ENCODE measurements at places on chromosomes 12 and 14.

DNA sequence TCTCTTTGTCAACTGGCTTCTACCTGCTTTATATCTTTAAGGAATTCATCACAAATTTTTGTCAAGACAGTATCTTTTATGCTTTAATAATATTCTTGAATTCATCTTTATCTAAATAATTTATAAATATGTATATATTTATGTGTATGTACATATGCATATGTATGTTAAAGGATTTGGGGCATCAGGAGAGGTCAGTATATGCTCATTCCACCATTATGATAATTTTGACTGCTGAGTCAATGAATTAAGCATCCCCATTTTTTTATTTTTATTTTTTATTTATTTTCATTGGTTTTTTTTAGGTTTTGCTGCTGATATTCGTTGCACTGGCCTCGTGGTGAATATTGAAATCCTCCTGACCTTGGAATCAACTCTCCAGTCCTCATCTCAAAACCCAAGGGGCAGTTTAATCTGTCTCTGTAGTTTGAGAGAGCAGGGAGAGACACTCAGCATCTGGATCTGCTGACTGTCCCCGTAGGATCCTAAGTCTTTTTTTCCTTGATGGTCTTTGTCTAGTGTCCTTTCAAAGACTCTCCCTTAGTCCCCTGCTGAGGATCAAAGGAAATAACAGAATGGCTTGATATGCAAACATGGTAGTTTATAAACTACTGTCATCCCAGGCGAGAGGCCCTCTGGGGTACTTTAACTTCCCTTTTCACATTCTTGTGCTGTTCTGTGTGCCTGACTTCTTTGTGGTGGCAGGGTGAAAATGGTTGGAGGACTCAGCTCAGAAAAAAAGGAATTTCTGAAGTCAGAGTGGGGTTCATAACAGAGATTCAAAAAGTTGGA, 218.7 kb downstream of the DIO2 start:
- no peak overlapping the region for H3K27ac ChIP-seq
- no peaks in the 10 kb centered on the region for H3K36me3 ChIP-seq
- no peak for DNase-seq
- no peaks in the 10 kb centered on the region for H3K4me1 ChIP-seq
- no peak overlapping the region for H3K4me3 ChIP-seq
- no peaks in the 10 kb centered on the region for H3K27me3 ChIP-seq

- H3K4me1 ChIP-seq: no peaks in the 10 kb centered on the region
- H3K36me3 ChIP-seq: peaks cover 18% of the 10 kb centered on the region
- DNase-seq: no peak
- peak overlapping the region; percentile 90 for H3K4me3 ChIP-seq
- peak overlapping the region; percentile 84 for H3K27ac ChIP-seq
- H3K27me3 ChIP-seq: no peaks in the 10 kb centered on the region
Measured at GRCh38 chr14:24095271-24096068, 1.4 kb downstream of the PCK2 start.

DNA sequence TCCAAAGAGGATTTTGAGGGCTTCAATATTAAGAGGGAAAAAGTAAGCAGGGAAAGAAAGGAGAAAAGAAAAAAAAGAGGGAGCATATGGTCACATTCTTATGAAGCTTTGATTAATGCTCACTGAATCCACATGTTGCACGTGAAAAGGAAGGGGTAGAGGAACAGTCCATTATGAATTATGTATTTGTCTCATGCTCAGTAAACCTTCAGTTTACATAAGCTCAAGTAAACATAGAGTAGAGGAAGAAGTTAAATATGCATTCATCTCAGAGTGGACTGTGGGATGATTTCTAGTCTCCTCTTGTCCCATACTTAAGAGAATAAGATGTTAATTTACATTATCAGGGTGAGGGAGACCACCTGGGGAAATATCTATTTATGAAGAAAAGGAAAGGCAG, 334.5 kb downstream of the IPO8 start:
- H3K36me3 ChIP-seq: no peaks in the 10 kb centered on the region
- H3K27ac ChIP-seq: no peak overlapping the region
- H3K4me1 ChIP-seq: no peaks in the 10 kb centered on the region
- DNase-seq: no peak
- H3K27me3 ChIP-seq: no peaks in the 10 kb centered on the region

GRCh38 chr12:14605401-14605989, 37.8 kb upstream of the PLBD1 start:
- no peaks in the 10 kb centered on the region for H3K4me1 ChIP-seq
- H3K4me3 ChIP-seq: no peak overlapping the region
- H3K36me3 ChIP-seq: no peaks in the 10 kb centered on the region
- no peak for DNase-seq
- H3K27me3 ChIP-seq: no peaks in the 10 kb centered on the region

DNA sequence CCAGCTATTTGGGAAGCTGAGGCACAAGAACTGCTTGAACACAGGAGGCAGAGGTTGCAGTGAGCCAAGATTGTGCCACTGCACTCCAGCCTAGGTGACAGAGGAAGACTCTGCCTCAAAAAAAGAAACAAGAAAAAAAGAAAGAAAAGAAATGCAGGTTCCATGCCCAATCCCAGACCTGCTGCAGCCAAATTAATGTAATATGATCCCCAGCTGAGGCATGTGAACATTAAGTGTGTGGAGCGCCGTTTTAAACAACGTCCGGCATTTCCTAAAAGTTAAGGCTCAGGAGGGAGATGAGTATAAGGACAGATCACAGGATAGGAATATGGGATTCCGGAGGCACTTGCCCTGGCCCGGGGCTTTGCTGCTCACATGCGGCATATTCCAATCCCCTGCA, 162.9 kb downstream of the KSR2 start:
- no peak for DNase-seq
- no peak overlapping the region for H3K27ac ChIP-seq
- H3K36me3 ChIP-seq: no peaks in the 10 kb centered on the region
- H3K27me3 ChIP-seq: no peaks in the 10 kb centered on the region

GRCh38 chr12:75323663-75324062, 6.5 kb downstream of the CAPS2 start:
- DNase-seq: no peak
- no peaks in the 10 kb centered on the region for H3K36me3 ChIP-seq
- no peaks in the 10 kb centered on the region for H3K27me3 ChIP-seq
- H3K4me1 ChIP-seq: no peaks in the 10 kb centered on the region
- H3K27ac ChIP-seq: no peak overlapping the region

DNA sequence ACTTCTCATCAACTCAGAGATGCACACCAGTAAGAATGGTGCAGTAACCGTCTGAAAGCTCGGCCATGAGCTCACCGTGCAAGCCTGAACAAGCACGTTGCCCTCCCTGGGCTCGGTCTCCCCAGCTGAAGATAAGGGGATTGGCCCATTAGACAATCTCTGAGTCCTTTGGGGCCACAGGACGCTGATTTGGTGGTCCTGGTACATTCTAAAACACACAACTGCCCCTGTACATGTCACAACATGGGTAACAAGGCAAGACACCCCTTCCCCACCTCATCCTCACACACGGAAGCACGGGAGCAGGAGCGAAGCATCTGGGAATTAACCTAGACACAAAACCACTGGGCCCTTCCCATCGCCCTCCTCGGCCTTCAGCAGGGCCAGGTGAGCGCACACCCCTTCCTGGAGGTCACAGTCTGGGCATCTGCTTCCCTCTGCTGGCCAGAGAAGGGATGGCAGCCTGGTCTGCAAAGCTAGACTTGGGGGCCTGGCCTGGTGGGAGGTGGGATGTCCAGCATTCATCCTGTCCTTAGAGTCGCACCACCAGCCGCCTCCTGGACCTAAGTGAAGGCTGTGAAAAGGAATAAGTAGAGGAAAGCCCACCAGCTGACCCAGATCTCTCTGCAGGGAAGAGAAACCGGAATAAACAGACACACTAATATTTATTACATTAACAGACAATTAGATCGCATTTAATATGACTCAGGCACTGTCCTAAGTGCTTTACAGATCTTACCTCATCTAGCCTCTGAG, 18.9 kb upstream of the SMUG1 start:
- peak; percentile 55 for DNase-seq
- no peaks in the 10 kb centered on the region for H3K36me3 ChIP-seq
- no peaks in the 10 kb centered on the region for H3K27me3 ChIP-seq
- H3K4me1 ChIP-seq: no peaks in the 10 kb centered on the region
- H3K4me3 ChIP-seq: no peak overlapping the region

DNA sequence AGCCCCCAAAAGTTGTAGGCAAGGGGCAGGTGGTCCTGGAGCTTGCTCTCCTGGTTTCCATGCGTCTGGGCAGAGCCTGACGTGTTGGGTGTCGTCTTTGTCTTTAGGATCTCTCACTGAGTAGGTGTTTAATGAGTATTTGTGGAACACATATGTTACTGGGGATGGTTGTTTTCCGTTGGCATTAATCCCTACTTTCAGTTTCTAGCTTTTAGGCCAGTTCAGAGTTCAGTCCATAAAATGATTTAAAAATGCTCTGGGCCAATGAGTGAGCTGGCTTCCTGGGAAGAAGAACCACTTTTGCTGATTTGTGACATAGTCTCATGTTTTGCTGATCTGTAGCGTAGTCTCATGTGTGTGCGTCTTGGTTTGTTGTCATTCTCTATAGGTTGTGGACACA, 10.9 kb downstream of the AACS start:
- no peak overlapping the region for H3K4me3 ChIP-seq
- no peak overlapping the region for H3K27ac ChIP-seq
- H3K27me3 ChIP-seq: no peaks in the 10 kb centered on the region
- peaks cover 6% of the 10 kb centered on the region for H3K36me3 ChIP-seq

GRCh38 chr14:70622111-70622712, 19.5 kb upstream of the TTC9 start:
- H3K27me3 ChIP-seq: no peaks in the 10 kb centered on the region
- no peaks in the 10 kb centered on the region for H3K4me1 ChIP-seq
- DNase-seq: peak; percentile 42
- no peak overlapping the region for H3K4me3 ChIP-seq
- H3K27ac ChIP-seq: no peak overlapping the region

- H3K4me1 ChIP-seq: peaks cover 21% of the 10 kb centered on the region
- H3K27me3 ChIP-seq: no peaks in the 10 kb centered on the region
- peak overlapping the region; percentile 79 for H3K27ac ChIP-seq
- H3K4me3 ChIP-seq: peak overlapping the region; percentile 87
Measured at GRCh38 chr12:64610660-64611340, 505 bp downstream of the RASSF3 start.

GRCh38 chr12:90010089-90010488, 301.5 kb upstream of the ATP2B1 start:
- H3K4me3 ChIP-seq: no peak overlapping the region
- H3K36me3 ChIP-seq: no peaks in the 10 kb centered on the region
- DNase-seq: no peak
- H3K27ac ChIP-seq: no peak overlapping the region
- no peaks in the 10 kb centered on the region for H3K4me1 ChIP-seq
- H3K27me3 ChIP-seq: no peaks in the 10 kb centered on the region

- H3K4me1 ChIP-seq: no peaks in the 10 kb centered on the region
- no peaks in the 10 kb centered on the region for H3K27me3 ChIP-seq
- peak; percentile 13 for DNase-seq
- no peaks in the 10 kb centered on the region for H3K36me3 ChIP-seq
- H3K4me3 ChIP-seq: peak overlapping the region; percentile 34
Measured at GRCh38 chr14:53306267-53306721, 153.2 kb upstream of the DDHD1 start.

DNA sequence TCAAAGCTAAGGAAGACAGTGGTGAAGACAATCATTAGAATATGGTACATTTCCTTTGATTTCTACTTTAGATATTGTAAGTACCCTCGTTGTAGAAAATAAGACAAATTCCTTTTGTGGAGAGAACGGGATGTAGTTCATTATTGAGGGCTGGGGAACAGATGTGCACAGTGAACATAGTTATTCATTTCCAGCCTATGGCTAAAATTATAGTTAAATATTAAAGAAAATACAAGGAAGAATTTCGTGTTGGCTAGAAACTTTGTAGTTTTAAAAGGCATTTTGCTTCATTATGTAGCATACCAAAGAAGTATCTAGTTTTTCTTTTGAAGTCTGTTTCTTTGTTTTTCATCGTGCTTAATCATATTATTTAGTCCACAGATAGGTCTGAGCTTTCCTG, 201.8 kb downstream of the ESR2 start:
- no peaks in the 10 kb centered on the region for H3K27me3 ChIP-seq
- H3K36me3 ChIP-seq: peaks cover 57% of the 10 kb centered on the region
- H3K4me3 ChIP-seq: no peak overlapping the region
- DNase-seq: no peak

GRCh38 chr12:104654665-104655609, 198.2 kb downstream of the CHST11 start:
- H3K27me3 ChIP-seq: no peaks in the 10 kb centered on the region
- no peaks in the 10 kb centered on the region for H3K4me1 ChIP-seq
- no peak overlapping the region for H3K4me3 ChIP-seq
- H3K27ac ChIP-seq: no peak overlapping the region

GRCh38 chr12:30813525-30814294, 59.0 kb upstream of the CAPRIN2 start:
- no peaks in the 10 kb centered on the region for H3K36me3 ChIP-seq
- no peaks in the 10 kb centered on the region for H3K27me3 ChIP-seq
- H3K27ac ChIP-seq: no peak overlapping the region

- no peak overlapping the region for H3K27ac ChIP-seq
- no peaks in the 10 kb centered on the region for H3K4me1 ChIP-seq
- DNase-seq: no peak
- H3K27me3 ChIP-seq: no peaks in the 10 kb centered on the region
Measured at GRCh38 chr14:76498976-76499375, 123.0 kb downstream of the ESRRB start.

GRCh38 chr14:24297190-24297964, 2.2 kb downstream of the DHRS1 start:
- no peak for DNase-seq
- H3K4me1 ChIP-seq: peaks cover 24% of the 10 kb centered on the region
- H3K27ac ChIP-seq: peak overlapping the region; percentile 29
- H3K4me3 ChIP-seq: no peak overlapping the region
- peaks cover 29% of the 10 kb centered on the region for H3K36me3 ChIP-seq
- no peaks in the 10 kb centered on the region for H3K27me3 ChIP-seq

DNA sequence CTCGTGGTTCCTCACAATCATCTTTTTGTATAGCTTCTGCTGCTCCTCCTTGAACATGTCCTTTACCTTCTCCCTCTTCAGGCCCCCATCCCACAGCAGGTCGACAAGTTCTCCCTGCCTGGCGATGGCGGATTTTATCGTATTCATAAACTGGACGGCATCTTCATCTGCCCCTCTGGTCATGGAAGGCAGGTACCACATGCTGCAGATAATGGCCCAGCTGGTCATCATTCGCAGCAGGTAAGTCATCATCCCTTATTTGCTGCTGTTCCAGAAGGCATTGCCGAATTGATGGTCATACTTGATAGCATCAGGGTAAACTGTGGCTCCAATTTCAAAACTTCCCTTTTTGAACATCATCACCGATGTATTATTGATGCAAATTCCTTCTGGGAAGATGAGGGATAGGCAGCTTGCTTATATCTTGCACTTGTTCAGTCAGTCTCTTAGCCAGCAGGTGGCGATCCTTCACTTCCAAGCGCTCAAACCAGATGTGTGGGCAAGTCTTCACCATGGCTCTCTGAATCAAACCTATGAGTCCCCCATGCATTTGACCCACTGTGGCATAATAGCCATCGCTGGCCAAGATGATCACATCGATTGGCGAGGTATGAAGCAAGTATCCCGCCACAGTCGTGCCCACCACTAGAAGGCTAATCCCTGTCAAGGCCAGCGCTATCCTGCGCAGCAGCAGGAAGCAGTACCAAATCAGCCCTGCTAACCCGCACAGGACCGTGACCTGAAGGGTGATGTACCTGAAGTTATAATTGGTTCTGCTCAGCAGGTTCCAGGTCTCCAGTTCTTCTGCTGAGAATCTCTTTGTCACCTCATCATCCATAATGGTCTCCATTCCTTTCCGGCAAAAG, 381.5 kb upstream of the STXBP6 start:
- DNase-seq: no peak
- no peaks in the 10 kb centered on the region for H3K36me3 ChIP-seq
- H3K4me3 ChIP-seq: no peak overlapping the region
- no peaks in the 10 kb centered on the region for H3K27me3 ChIP-seq
- H3K27ac ChIP-seq: no peak overlapping the region

- peaks cover 16% of the 10 kb centered on the region for H3K4me1 ChIP-seq
- H3K36me3 ChIP-seq: no peaks in the 10 kb centered on the region
- peak overlapping the region; percentile 50 for H3K27ac ChIP-seq
- no peak for DNase-seq
- no peaks in the 10 kb centered on the region for H3K27me3 ChIP-seq
- H3K4me3 ChIP-seq: peak overlapping the region; percentile 49
Measured at GRCh38 chr12:67698672-67699581, 50.4 kb downstream of the DYRK2 start.

Data from effector memory CD4-positive, alpha-beta T cell (primary cell).